ENCODE measurements at places on chromosomes 1 and 21.

DNA sequence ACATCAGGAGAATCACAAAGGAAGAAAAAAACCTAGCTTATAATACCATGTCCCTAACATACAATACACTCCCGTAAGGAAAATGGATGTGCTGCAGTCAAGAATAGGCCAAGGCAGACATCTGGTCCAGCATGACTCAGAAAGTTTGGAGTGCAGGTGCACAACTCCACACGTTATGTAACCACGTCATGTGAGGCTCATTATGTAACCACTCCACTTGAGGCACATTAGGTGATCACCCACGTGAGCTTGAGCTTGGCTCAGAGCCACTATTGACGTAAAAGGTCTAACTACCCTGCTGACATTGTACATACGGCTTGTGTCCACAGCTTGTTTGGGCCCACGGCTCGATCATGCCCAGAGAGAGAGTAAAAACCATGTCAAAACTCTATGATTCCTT, 99.8 kb upstream of the C1orf21 start:
- no peak for DNase-seq

DNA sequence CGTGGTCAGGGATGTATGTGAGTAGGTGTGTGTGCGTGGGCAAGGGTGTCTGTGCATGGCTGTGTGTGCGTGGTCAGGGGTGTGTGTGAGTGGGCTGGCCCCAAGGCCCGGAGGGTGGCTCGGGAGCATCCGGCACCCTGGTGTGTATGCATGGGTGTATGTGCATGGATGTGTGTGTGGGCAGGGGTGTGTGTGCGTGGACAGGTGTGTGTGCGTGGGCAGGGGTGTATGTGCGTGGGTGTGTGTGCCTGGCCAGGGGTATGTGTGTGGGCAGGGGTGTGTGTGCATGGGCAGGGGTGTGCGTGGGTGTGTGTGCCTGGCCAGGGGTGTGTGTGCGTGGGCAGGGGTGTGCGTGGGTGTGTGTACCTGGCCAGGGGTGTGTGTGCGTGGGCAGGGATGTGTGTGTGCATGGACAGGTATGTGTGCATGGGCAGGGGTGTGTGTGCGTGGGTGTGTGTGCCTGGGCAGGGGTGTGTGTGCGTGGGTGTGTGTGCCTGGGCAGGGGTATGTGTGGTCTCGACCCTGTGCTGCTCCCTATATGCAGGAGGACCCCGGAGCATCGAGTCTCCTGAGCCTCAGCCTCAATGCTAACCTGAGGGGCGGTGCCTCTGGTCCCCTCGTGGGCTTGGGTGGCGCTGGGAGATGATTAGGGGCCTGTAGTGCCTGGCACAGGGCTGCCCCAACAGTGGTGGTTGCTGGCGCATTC, 16.3 kb downstream of the ARHGEF16 start:
- DNase-seq: no peak

GRCh38 chr1:111126354-111126753, 13.5 kb downstream of the DRAM2 start:
- DNase-seq: no peak

DNA sequence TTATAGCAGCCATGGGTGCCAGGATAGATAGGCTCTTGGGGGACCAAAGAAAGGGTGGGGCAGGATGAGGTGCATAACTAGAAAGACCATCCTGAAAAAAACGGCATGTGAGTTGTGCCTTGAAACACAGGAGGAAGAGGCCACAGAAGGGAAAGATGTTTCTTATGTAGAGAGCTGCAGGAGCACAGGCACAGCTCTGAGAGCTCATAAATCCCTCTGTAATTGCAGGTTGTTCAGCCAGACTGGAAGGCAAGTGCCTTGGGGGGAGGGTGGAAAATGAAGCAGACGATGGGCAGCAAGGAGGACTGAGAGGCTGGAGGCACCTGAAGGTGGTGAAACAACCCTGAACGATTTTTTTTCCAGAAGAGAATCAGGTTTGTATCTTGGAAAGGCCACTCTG, 170.7 kb downstream of the NR5A2 start:
- no peak for DNase-seq

GRCh38 chr1:109083923-109084322, 6.6 kb upstream of the TMEM167B start:
- DNase-seq: no peak

All from kidney epithelial cell (primary cell).